GM19239 (cell line): ENCODE measurements at places on chromosomes 16 and 17.

DNA sequence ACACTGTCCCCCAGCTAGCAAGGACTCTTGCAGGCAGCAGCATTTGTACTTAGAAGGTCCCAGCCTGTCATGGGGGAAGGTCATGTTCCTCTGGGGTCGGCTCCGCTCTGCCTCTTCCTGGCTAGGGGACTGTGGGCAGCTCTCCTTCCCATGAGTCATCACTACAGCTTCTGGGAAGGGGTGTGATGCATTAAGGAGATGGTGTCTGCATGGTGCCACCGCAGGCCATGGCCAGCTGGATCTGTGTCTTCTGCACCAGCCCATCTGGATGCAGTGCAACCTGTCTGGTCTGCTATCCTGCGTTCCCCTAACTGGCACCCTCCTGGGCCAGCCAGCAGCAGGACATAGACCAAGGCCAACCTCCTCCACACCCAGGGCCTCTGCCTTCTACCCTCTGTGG, 6.3 kb downstream of the STARD3 start:
- no peak for DNase-seq

DNA sequence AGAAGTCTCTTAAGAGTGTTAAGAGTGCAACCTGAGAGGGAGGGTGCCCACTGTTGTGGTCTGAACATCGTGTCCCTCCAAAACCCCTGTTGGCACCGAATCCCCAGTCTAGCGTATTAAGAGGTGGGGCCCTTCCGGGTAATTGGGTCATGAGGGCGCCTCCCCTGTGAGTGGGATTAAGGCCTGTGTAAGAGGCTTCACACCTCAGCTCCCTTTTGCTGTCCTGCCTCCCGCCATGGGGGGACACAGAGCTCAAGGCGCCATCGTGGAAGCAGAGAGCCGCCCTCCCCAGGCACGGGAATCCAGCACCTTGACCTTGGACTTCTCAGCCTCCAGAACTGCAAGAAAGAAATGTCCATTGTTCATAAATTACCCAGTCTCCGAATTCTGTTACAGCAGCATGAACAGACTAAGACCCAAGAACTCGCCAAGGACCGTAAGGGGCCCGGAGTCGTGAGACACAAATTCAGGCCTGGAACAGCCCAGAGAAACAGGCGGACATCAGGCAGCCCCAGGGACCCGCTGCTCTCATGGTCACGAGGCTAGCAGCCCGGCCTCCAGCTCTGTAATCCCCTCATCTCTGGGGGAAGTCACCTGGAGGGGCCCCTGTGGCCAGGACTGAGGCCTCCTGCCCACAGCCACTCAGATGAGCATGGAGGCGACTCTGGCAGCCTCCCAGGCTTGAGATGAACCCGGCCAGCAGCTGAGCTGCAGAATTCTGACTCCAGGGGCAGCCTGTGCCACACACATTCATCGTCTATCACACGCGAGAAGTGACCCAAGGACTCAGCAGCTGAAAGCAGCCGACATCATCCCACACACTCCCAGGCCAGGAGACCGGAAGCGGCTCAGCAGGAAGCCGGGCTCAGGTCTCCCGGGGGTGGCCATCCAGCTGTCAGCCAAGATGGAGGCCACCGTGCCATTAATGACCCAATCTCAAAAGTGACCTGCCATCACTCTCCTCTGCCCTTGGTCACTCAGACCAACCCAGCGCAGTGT, 12.8 kb upstream of the CHMP6 start:
- DNase-seq, result no peak

GRCh38 chr16:90057738-90058173, 19.4 kb downstream of the PRDM7 start:
- no peak for DNase-seq

- DNase-seq, result no peak
Measured at GRCh38 chr17:78357177-78357586, 2.7 kb downstream of the SOCS3 start.

DNA sequence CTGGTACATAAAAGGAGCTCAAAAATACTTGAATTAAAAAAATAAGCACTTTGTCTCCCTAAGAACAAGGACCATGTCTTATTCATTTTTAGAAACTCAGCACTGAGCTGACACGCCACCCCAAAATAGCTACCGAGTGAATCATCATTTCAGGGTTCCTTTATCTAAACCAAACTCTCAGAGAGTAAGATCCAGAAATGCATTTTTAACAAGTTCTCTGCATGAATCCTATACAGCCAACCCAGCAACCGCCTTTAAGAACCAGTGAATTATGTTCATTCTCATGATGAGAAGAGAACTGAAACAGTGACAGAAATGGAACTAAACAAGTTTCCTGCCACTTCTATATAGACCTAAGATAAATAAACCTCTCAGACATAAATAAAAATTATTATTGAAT, 8.7 kb downstream of the C16orf87 start:
- DNase-seq, result no peak

DNA sequence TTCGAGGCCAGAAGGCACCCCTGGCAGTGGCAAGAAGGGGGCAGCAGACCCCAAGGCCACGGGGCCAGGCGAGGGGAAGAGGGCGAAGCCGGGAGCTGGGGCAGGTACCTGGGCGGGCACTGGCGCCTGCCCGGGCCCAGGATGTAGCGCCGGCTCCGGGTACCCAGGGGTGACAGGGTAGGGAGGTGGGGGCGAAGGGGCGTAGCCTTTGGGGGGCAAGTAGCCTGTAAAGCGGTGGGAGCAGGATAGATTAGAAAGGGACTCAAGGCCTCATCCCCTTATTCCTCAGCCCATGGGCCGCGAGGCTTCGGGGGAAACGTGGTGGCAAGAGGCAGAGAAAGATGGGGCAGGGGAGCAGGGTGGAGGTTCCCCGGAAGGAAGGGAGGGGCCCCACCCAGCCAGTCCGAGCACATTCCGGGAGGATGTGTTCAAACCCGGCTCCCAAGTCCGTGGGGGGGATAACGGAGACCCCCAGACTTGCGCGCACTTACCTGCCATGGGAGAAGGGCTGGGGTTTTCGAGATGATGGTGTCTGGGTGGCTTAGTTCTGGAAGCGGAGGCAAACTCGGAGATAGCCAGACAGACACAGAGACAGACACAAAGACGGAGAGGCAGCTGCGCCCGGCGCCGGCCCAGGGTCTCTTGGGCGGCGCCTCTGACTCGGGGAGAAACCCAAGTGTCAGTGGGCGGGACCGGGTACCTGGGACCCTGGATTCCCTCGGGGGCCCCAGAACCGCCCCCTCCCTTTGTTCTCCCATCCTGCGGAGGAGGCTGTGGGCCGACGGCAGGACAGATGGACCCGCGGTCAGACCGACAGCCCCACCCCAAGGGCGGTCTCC, 493 bp downstream of the PLSCR3 start:
- peak; percentile 70 for DNase-seq

DNA sequence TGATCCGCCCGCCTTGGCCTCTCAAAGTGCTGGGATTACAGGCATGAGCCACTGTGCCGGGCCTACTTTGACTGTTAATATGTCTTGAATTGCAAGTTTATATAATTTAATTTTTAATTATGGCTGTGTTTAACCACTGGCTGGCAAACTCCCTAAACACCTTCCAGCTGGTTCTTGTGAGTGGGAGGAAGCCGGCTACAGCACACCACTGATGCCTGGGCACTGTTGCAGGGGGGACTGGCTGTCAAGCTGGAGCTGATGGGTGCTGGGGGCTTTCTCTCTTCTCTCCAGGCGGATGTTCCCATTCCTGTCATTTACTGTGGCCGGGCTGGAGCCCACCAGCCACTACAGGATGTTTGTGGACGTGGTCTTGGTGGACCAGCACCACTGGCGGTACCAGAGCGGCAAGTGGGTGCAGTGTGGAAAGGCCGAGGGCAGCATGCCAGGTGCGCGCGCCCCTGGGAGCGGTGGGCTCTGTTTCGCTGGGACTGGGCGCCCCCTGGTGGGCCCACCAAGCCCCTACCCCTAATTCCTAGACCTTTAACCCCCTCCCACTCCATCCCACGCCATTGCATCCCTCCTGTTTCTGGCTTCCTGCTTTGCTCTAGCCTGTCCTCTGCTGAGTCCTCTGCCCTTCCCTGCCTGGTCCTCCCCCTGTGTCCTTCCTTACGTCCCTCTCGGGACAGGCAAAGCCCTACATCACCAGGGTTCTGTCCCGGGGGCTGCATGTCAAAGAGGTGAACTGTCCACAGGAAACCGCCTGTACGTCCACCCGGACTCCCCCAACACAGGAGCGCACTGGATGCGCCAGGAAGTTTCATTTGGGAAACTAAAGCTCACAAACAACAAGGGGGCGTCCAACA, 9.5 kb downstream of the TBX21 start:
- DNase-seq, result no peak

DNA sequence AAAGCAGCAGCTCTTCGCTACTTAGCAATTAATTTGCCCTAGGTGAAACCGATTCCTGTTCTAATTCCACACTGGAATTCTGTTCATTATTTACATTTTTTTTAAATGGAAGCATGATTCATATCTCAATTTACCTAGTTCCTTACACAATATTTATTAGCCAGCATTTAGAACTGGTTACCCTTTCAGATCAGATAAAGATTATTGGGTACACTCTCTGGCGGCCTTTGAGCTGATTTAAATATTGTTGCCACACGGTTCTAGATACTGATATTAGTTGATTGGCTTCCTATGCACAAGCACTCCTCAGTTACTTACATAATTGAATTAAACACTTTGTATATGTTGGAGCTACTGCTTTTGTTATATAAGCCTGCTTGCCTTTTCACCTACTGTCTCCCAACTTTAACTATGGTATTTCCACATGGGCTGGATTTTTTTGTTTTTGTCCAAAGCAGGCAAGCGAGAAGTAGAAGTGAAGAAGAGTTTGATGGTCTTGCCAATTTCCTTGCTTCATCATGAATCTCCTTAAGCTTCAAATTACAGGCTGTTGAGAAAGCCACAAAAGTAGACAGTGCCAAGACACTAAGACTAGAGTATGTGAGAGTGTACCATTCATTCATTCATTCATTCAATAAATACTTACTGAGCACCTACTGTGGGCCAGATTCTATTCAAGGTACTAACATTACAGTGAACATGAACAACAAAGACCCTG, 3.9 kb upstream of the ALDH3A2 start:
- no peak for DNase-seq

DNA sequence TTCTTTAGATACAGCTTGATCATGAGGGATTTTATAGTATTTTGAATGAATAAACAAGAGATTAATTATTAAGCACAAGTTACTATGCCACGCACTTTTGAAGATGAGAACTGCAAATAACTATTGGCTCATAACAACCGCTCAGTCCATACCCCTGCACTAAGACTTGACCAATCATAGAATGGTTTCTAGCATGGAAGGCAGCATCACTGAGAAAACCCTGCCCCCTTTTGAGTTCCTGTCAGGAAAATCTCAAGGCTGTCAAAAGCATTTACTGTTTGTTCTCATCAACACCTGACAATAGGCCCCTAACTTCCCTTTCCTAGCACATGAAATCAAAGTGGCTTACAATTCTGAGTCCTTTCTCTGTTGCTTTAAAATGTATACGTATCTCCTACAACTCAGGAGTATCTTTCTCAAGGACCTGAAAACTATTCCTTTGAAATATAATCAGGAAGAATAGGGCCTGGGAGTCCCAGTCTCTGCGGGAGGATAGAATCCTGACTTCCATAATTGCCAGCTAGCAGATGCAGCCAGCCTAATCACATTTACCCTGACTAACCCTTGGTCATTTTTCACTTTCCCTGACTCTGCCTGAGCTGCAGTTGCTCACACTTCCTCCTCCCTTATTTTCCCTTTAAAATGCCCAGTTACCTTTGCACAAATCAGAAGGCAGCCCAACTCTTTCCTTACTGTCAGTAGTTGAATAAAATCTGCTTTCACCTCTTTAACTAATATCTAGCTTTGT, 9.1 kb upstream of the MMD start:
- DNase-seq, result no peak

- no peak for DNase-seq
Measured at GRCh38 chr16:9109255-9109654, 17.8 kb downstream of the HAPSTR1 start.

DNA sequence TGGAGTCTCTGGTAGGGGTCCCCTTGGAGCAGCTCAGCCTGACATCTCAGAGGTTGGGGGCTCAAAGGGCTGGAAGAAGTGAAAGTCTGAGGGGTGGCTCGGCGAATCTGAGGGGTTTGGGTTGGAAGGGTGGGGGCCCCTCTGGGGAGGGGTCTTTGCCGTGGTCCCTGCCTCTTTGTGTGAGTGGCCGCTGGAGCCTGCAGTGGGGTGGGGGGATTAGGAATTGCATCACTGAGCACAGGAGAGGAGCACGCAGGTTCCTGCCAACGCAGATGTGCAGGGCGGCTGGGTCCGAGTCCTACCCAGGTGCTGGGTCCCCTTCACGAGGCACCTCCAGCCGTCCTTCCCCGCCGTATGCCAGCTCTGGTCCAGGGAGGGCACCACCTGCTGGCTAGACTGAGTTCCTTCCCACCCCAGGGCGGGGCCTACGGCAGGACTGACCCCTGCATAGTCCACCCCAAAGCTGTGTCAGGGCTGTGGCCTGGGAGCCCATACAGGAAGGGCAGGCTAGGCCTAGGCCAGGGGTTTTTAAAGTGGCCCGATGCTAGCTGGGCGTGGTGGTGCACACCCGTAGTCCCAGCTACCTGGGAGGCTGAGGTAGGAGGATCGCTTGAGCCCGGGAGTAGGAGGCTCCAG, 9.9 kb downstream of the FMNL1 start:
- DNase-seq, result no peak

GRCh38 chr17:5784791-5785190, 200.5 kb upstream of the NLRP1 start:
- no peak for DNase-seq

- no peak for DNase-seq
Measured at GRCh38 chr16:88726981-88727380, 20.7 kb downstream of the CTU2 start.

- DNase-seq, result no peak
Measured at GRCh38 chr16:74455619-74456289, 34.5 kb upstream of the CLEC18B start.

GRCh38 chr16:82236875-82237274, 66.9 kb upstream of the MPHOSPH6 start:
- DNase-seq, result no peak

DNA sequence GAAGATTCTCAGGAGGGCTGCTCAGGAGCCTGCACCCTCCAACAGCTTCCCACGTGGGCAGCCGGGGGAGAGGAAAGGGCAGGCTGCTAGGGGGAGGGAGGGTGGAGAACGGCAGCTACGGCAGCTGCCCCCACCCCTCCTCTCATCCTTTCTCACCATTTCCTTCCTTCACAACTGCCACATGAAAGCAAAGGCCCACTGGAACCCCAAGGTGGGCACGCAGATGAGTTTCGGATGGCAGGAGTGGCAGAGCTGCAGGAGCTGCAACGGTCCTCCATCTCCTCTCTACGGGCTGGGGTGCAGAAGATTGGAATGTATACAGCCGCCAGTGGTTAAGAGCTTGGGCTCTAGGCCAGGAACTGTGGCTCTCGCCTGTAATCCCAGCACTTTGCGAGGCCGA, 77.7 kb downstream of the GAS7 start:
- no peak for DNase-seq

GRCh38 chr17:416293-417206, 63.9 kb upstream of the RPH3AL start:
- peak; percentile 47 for DNase-seq

GRCh38 chr16:88922114-88922825, 54.7 kb downstream of the CBFA2T3 start:
- no peak for DNase-seq

GRCh38 chr17:14118951-14119350, 49.6 kb downstream of the COX10 start:
- no peak for DNase-seq

GRCh38 chr17:81417879-81418709, 22.8 kb downstream of the BAHCC1 start:
- DNase-seq, result no peak

- no peak for DNase-seq
Measured at GRCh38 chr17:58307468-58308172, 21.0 kb downstream of the TSPOAP1 start.

GRCh38 chr16:27346819-27347218, 33.0 kb downstream of the IL4R start:
- DNase-seq, result no peak

- no peak for DNase-seq
Measured at GRCh38 chr16:86663685-86664521, 85.6 kb downstream of the FOXL1 start.
